Adrenal gland (tissue), 19 donors: ENCODE measurements at places on chromosomes 5 and 9. TPM values are rescaled to one million over a fixed set of nuclear protein-coding genes. Genes with fewer than 3 reads are reported as not detected.

The MCC gene
- 9.0 TPM for total RNA-seq

DNA sequence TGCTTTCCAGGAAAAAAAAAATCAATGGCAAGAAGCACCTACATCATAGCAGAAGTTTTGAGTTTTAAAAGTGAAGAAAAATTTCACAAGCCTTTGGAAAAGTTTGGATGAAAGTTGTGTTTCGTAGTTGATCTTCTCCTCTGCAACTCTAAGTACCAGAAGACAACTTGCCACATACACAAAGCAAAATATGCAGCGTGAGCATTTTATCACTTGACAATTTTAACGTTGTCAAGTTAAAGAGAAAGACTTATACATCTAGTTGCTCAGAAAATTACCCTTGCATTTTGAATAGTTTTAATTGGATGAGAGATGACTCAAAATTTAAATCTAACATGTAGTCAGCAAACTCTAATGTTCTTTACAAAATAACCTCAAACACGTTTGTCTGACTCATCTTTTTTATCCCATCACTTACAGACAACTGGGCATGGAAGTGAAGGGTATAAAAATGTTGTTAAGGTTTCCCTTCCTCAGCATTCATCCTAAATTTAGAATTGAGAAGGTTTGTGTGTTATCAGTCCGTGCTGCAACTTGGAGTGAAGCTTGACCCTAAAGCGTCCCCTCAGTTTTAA lies 213.4 kb downstream of the MARCHF11 start:
- DNase-seq = no peak
- no peak overlapping the region for H3K4me3 ChIP-seq
- H3K27me3 ChIP-seq = no peaks in the 10 kb centered on the region
- no peaks in the 10 kb centered on the region for H3K4me1 ChIP-seq
- H3K27ac ChIP-seq = no peak overlapping the region

The MIGA2 gene
- 74.6 TPM for total RNA-seq

The ZNF366 gene
- 5.3 TPM for total RNA-seq

DNA sequence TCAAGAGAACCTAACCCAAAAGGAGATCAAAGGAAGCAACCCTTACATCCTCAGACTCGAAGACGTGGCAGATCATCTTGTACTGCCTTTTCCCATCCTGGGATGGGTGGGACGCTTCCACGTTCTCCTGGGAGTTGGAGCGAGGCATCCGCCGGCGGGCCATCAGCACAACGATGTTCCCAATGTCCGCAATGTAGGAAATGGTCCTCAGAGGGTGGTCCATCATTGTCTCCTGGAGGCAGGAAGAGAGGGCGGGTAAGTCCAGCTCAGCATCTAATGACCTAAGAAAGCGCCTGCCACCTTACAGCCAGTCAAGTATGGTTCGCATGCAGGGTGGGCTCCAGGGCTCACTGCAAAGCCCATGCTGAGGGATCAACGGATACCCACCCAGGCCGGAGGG lies 131.2 kb downstream of the ENTREP1 start:
- no peaks in the 10 kb centered on the region for H3K27me3 ChIP-seq
- H3K36me3 ChIP-seq = no peaks in the 10 kb centered on the region
- H3K27ac ChIP-seq = no peak overlapping the region
- H3K4me1 ChIP-seq = no peaks in the 10 kb centered on the region

- no peak for DNase-seq
- no peak overlapping the region for H3K4me3 ChIP-seq
- H3K27ac ChIP-seq = no peak overlapping the region
- no peaks in the 10 kb centered on the region for H3K4me1 ChIP-seq
- H3K36me3 ChIP-seq = no peaks in the 10 kb centered on the region
Measured at GRCh38 chr9:119810645-119811429, 441.6 kb upstream of the BRINP1 start.

DNA sequence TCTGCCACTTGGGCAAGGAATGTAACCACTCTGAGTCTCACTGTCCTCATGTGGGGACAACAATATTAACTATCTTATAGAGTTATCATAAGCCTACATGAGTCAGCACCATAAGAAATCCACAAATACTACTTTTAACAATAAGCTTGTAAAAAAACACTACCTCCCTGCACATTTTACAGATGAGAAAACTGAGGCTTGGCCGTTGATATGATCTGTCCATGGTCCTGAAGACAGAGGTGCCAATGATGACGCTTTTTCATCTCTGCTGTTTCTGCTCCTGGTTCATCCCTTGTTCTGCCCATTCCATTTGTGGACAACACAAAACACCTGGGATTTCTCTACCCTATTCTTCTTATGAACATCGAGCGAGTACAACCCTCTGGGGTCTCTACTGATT lies 23.4 kb upstream of the STRBP start:
- no peak overlapping the region for H3K27ac ChIP-seq
- DNase-seq = no peak
- no peaks in the 10 kb centered on the region for H3K36me3 ChIP-seq
- H3K4me3 ChIP-seq = no peak overlapping the region

The GDA gene
- not detected for total RNA-seq

The PANK3 gene
- 61.3 TPM for total RNA-seq

The BAAT gene
- total RNA-seq = 0.55 TPM

GRCh38 chr9:3023449-3023848 lies 179.6 kb upstream of the PUM3 start:
- no peaks in the 10 kb centered on the region for H3K36me3 ChIP-seq
- no peaks in the 10 kb centered on the region for H3K4me1 ChIP-seq
- no peak overlapping the region for H3K4me3 ChIP-seq
- DNase-seq = no peak
- no peak overlapping the region for H3K27ac ChIP-seq
- H3K27me3 ChIP-seq = peaks cover 3% of the 10 kb centered on the region

The DAB2IP gene
- total RNA-seq = 46.8 TPM

The PCDHAC2 gene
- total RNA-seq = 1.7 TPM

The UBE2QL1 gene
- total RNA-seq = 2.3 TPM

The FREM1 gene
- 24.1 TPM for total RNA-seq

The BTNL8 gene
- total RNA-seq = 0.50 TPM

The MRPL50 gene
- 15.7 TPM for total RNA-seq

GRCh38 chr5:135272311-135272805 lies 126.7 kb downstream of the MACROH2A1 start:
- H3K4me1 ChIP-seq = no peaks in the 10 kb centered on the region
- no peaks in the 10 kb centered on the region for H3K36me3 ChIP-seq
- no peaks in the 10 kb centered on the region for H3K27me3 ChIP-seq
- no peak overlapping the region for H3K4me3 ChIP-seq
- H3K27ac ChIP-seq = no peak overlapping the region
